M059J (cell line): ENCODE measurements at places on chromosomes 6 and 20. TPM values are rescaled to one million over a fixed set of nuclear protein-coding genes. Genes with fewer than 3 reads are reported as not detected.

Gene PRL
- total RNA-seq, result not detected in 2 replicates

Gene CASS4
- total RNA-seq, result 0.15 TPM in 1 of 2 replicates, not detected in the other

- no peak for DNase-seq
Measured at GRCh38 chr6:136163260-136163659, 86.9 kb downstream of the MTFR2 start.

GRCh38 chr6:28251661-28252008 lies 434 bp downstream of the ZKSCAN4 start:
- peak; percentile 33 for DNase-seq

Gene TRIM40
- not detected in 2 replicates for total RNA-seq

- no peak for DNase-seq
Measured at GRCh38 chr6:82493467-82493866, 129.8 kb downstream of the TPBG start.

Gene VNN1
- total RNA-seq, result 0.20 TPM in 1 of 2 replicates, not detected in the other

Gene HTR1B
- not detected in 2 replicates for total RNA-seq

Gene VSTM2L
- 1.0 and 4.2 TPM in 2 replicates for total RNA-seq

GRCh38 chr6:92989656-92990055 lies 429.7 kb downstream of the EPHA7 start:
- DNase-seq, result no peak

DNA sequence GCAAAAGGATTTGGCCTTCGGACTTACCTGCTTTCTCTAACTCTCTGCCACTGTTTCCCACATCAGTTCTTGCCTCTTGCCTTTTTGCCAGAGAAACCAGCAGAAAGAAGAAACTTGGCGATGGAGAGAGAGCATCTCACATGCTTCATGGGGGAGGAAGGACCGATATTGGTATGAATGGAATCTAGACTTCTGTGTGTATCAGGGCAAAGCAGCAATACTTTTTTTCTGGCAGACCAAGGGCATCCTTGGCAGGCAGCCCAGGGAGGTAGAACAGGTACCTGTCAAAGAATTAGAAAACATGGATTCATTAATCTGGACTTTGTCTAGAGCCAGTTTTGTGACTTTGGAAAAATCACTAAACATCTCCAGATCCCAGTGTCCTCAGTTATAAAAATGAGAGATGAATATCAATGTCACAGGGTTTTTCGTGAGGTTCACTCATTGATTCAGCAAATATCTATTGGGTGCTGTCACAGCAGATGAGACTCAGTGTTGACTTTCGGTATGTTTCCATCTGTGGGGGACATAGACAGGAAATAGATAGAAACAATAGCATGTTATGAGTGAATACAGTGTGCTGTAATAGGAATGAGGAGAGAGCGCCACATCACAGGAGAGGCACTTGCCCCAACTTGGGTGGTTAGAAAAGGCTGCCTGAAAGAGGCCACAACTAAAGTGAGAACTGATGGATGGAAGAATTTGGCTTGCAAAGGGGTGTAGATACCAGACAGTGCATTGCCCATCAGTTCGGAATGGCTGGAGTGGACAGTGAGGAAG lies 114.1 kb downstream of the CD83 start:
- DNase-seq, result no peak

Gene FAM229B
- 31.3 and 34.2 TPM in 2 replicates for total RNA-seq

Gene PI3
- not detected in 2 replicates for total RNA-seq

DNA sequence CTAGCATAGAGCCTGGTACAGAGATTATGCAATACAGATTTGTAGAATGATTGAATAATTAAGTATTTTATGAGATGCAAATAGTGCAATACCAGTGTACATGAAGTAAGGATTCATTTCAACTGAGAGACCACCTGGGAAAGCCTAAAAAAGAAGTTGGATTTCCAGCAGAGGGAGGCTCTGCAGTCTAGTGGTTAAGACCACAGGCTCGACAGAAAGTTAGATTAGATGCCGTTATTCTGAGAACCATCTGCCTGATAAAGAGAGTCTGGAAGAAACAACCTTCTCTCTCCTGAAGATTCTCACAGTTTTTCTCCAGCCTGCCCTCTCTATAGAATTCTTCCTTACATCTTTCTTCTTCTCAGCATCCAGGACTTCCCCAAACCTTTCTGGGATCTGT lies 13.6 kb upstream of the TNFRSF21 start:
- DNase-seq, result no peak

Gene UBE3D
- total RNA-seq, result 3.8 and 7.8 TPM in 2 replicates

- no peak for DNase-seq
Measured at GRCh38 chr20:2173186-2173585, 71.6 kb downstream of the STK35 start.

DNA sequence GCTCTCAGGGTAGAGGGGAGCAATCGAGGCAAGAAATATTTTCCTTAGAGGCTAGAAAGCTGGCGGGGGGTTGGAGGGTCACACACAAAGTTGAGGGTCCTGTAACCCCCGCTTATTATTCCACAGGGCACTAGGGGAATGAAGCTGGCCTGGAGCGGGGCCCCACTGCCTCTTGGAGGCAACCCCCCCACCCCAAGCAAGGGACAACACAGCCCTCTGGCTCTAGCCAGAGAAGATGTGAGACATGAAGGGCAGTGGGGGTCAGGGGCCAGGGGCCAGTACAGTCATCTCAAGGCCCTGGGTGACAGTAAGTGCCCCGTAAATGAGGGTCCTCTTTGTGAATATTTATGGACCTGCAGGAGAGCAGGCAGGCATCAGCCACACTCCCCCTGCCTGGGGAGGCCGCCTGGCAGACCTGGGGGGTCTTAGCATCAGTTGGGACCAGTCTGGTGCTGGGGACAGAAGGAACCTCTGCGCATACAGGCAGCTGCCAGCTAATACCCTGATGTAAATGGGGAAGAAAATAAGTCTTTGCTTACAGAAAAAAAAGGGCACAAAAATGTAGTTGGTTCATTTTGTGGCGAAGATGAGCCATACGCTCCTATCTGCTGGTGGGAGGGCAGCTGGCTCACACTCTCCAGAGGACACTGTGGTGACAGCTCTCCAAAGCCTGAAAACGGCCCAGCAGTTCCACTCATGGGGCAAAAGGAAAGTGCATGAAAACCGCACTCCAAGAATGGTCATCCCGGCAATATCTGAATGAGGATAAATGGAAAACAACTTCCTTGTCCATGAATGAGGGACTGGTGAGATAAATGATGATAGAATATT lies 21.9 kb downstream of the SPATA2 start:
- DNase-seq, result no peak

- DNase-seq, result no peak
Measured at GRCh38 chr20:38076548-38076947, 43.0 kb downstream of the RPRD1B start.

Gene TNXB
- 0.10 TPM in 1 of 2 replicates, not detected in the other for total RNA-seq

DNA sequence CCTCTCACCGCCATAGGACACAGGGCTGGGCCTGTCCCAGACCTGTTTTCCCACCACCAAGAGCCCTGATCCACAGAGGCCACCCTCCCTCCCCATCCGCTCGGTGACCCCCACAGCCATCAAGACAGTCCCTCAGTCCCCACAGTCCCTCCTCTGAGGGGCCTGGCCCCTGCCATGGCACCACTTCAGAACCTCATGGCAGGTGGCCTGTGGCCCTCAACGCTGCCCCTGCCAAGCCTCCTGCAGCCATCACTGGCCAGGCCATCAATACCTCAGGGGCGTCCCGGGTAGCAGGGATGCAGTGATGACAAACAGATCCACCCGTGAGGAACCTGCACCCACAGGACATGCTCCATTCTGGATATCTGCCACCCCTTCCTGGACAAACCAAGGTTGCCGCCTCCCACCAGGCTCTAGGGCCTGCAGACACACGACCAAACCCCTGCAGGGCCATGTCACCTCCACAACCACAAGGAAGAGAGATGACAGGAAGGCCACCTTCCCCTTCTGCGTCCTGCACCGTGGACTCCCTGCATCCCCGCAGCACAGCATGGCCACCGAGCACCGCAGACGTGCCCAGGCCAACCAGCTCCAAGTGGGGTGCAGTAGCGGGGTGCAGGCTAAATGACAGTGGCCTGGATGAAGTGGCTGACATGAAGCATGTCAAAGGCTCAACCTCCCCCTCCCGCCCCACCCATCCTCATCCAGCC lies 14.0 kb downstream of the TAF4 start:
- no peak for DNase-seq

Gene RIMS4
- total RNA-seq, result 0.02 TPM in 2 replicates

DNA sequence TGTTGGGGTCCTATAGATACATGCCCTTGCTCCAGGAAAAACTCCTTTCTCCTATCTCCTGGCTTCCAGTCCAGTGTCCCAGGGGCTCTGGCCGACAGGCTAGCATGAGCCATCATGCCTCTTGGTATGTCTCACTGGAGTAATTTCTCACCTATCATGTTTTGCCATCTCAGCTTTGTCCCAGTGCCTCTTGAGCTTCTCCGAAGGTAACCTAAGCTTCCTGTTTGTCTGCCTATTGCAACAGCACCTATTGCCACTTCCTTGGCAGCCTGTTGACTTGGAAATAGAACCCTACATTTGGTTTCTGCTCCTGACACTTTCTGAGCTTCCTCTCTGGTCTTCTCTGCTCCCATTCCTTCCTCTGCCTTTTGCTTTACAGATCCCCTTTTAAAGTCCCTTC lies 197.7 kb downstream of the KCNQ5 start:
- peak; percentile 34 for DNase-seq

Gene COX7A2
- 333 and 839 TPM in 2 replicates for total RNA-seq

DNA sequence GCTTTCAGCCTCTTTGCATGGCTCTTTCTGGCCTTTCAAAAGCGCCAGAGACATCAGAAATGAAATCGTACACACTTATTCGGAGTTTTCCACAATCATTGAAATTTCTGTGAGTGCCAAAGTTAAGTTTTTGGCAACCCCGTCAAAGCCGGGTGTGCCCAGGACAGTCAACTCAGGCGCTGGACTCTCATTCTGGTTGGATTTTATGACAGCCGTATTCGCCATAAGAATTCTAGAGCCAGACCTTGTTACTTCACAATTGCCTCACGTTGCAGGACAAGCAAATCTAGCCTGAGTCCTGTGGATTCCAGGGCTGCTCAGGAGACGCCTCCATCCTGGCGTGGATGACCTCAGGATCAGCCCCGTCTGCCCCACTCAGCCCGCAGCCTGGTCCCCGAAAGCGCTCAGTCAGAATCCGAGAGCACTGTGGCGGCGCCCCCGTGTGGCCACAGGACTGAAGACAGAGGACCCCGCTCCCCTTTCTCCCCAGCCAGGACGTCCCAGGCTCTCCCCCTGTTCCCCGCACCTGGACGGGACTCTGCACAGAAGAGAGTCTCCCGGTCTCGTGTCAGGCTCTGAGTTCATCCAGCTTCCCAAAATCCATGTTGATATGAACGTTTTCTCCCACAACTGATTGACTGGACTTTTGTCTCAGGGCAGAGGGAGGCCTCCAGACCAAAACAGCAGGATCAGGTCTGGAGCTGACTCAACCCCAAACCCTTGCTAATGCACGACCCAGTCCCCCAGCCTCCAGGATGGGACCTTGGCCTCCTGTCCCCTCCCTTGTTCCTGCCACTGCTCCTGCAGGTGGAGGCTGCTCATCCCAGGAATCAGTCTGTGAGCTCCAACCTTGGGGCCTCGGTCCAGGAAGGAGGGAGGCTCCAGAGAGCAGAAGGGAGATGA lies 38.2 kb downstream of the MICA start:
- peak; percentile 73 for DNase-seq

Gene TCF21
- 0.07 TPM in 1 of 2 replicates, not detected in the other for total RNA-seq

- DNase-seq, result no peak
Measured at GRCh38 chr20:1334370-1334731, 5.4 kb upstream of the SDCBP2 start.

DNA sequence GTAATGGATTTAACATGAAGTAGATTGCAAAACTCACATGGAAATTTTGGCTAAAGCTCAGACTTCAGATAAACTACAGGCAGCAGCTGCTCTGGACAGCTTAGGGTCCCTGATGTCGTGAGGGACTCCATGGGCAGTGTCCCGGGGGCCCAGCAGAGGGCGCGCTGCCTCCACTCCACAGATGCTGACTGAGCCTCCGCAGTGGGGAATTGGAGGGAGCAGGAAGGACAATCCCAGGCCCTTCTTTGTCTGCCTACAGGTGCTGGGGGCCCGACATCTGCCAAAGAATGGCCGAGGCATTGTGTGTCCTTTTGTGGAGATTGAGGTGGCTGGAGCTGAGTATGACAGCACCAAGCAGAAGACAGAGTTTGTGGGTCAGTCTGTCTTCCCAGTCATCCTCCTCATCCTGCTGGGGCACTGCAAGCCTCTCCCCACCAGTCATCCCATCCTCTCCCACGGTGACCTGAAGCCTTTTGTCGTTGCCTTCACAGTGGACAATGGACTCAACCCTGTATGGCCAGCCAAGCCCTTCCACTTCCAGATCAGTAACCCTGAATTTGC lies 35.9 kb downstream of the PLCG1 start:
- DNase-seq, result peak; percentile 68

DNA sequence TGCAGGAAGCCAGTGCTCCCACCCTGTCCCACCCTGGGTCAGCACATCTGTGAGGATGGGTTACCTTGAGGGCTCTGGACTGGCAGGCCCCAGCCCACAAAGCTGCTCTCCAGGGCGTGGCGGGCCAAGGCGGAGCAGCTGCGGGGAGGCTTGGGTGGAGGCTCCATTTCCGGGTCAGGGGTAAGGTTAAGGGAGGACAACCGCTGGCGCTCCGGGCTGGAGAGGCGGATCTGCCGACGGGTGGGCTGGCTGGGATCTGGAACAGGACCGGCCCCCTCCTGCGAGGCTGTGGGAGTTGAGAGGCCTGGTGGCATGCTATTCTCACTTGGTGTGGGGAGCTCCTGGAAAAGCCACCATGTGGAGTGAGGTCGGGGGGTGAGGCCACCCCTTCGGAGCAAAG lies 5.5 kb downstream of the SMPD2 start:
- DNase-seq, result no peak

- DNase-seq, result no peak
Measured at GRCh38 chr20:969868-970267, 32.2 kb downstream of the RSPO4 start.

Gene COL21A1
- 1.4 and 41.5 TPM in 2 replicates for total RNA-seq

- no peak for DNase-seq
Measured at GRCh38 chr6:168362276-168362990, 42.9 kb upstream of the DACT2 start.

DNA sequence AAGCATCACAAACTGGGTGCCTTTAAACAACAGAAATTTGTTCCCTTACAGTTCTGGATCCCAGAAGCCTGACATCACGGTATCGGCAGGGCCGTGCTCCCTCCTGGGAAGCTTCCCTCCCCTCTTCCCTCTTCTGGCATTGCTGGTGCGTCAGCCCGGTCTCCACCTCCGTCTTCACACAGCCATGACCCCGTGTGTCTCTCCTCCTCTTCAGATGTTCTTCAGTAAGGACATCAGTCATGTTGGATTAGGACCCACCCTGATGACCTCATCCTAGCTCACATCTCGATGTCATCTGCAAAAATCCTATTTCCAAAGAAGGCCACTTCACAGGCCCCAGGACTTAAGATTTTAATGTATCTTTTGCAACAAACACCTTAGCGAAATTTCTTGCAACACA lies 38.4 kb upstream of the TBXT start:
- no peak for DNase-seq
